H54 (cell line): ENCODE measurements at places on chromosomes 16 and 17.

DNA sequence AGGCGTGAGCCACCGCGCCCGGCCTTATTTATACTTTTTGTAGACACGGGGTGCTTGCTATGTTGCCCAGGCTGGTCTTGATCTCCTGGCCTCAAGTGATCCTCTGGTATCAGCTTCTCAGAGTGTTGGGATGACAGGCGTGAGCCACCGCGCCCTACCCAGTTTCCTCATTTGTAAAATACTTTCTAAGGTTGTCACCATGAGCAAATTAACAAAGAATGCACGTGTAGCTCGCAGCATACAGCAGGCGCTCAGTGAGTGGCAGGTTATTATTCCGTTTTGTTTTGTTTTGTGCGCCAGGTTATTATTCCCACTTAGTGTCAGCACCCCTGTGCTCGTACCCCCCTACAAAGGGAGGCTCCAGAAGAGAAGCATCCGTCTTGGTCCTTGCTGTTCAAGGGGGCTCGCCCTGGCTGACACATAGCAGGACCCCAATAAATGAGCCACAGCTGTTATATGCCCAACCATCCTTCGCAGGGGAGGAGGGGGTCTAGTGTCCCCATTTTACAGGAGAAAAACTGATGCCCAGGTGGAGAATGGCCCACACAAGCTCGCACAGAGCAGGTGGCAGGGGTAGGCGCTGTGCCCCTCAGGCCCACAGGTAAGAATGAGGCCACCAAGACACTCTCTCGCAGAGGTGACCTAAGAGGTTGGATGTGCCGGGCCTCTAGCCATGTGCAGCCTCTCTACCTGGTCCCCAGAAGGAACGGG is 686 bp upstream of the MIEF2 start:
- DNase-seq = peak; percentile 81

DNA sequence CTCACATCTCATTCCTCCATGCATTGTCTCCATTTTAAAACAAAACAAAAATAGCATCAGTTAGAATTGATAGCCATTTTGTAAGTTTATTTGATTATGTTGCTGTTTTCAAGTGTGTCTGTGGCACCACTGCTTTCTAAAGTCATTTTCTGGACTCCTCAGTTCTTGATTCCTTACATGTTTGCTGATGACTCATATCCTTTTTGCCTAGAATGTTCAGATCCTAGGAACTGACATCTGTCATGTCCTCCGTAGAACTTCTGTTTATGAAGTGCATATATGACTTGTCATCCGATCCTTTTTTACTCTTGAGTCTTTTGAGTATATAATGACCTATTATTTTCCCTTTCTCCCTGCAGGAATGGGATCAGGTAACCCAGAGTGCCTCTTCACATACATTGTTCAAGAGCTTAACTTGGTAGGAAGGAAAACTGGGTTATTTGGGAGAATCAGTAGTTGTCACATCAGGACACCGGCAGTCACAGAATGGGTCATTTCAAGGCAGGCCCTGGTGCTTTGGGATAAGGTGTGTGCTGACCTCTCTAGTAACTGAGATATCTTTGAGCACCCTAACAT is 69.2 kb downstream of the MAP2K4 start:
- DNase-seq = peak; percentile 4

DNA sequence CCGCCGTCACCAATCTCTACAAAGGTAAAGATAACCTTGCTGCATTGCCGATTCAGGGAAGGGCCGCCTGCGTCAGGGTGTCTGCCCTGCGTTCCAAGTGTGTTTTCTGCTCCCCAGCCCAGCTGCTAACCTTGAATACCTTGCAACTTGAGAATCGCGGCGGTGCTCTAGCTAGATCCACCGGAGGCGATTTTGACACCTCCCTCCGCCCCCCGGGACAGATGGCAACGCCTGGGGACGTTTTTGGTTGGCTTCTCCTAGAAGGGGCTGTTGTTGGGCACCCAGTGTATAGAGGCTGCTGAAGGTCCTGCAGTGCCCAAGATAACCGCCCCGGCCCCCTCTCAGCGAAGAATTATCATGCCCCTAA is 1.5 kb downstream of the HAPSTR1 start:
- no peak for DNase-seq

DNA sequence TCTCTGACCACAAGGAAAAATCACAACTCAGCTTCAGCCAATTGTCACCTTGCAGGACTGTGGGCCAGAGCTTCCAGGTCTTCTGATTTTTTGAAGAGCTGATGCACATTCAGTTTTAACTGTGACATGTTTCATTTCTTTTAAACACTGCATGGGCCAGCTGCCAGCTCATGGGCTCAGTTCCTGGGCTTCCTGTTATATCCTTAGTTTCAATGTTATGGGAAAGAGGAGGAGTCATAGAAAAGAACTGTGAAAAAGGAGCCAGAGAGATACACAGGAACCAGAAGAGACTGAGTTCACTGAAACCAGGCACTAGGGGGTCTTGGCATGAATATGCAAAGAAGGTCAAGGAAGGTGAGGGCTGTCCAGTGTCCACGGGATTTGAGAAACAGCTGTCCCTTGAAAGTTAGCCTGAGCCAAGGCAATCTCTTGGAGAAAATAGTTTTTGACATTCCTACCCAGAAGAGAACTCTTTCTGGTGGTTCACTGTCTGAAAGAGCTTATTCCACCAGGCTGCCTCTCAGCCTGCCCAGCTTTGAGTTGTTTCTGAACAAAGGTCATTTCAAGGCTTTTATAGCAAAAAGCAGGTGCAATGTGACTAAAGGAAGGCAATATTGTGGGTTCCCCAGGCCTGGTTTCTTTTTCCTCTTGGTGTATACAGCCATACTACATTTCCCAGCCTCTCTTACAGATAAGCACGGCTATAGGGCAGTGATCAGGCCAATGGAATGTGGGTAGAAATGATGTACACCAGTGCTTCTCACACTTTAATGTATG is 10.5 kb downstream of the PDILT start:
- DNase-seq = no peak

- no peak for DNase-seq
Measured at GRCh38 chr17:34178092-34178491, 77.0 kb upstream of the CCL2 start.

DNA sequence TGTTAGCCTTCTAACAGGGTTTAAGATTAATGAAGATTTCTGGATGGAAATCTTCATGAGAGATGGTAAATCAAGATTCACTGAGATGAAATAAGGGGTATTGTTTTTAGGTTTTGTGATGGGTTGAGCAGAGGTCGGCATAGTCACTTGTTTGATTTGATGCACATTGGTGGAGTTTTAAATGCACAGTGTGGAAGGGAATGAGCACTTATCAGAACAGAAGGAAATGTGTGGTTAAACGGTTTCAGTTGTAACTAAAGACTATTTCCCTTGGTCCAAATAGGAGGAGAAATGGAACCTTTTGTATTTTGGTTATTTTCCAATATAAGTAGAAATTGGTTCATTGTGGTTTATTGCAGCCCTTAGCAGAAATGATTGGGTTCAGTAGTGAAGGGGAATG is 34.1 kb downstream of the CBFB start:
- DNase-seq = no peak

- DNase-seq = no peak
Measured at GRCh38 chr16:59487067-59487466, 753.0 kb upstream of the GOT2 start.

DNA sequence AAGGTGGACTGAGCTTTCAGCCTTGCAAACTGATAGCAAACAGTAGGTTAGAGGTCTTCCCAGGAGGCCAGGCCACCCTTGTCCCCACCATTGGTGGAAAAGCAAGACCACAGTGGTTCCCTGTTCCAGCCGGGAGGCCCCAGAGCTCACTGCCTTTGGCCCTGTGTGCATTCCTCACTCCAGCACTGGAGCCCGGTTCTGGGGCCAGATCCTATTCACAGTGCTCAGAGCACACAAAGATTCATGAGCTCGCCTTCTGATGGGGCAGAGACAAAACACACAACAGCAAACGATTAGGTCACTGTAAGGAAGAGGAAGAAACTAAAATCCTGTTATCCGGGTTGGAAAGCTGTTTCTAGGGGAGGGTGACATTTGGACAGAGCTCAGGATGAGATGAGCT is 5.6 kb upstream of the PGS1 start:
- DNase-seq = no peak

DNA sequence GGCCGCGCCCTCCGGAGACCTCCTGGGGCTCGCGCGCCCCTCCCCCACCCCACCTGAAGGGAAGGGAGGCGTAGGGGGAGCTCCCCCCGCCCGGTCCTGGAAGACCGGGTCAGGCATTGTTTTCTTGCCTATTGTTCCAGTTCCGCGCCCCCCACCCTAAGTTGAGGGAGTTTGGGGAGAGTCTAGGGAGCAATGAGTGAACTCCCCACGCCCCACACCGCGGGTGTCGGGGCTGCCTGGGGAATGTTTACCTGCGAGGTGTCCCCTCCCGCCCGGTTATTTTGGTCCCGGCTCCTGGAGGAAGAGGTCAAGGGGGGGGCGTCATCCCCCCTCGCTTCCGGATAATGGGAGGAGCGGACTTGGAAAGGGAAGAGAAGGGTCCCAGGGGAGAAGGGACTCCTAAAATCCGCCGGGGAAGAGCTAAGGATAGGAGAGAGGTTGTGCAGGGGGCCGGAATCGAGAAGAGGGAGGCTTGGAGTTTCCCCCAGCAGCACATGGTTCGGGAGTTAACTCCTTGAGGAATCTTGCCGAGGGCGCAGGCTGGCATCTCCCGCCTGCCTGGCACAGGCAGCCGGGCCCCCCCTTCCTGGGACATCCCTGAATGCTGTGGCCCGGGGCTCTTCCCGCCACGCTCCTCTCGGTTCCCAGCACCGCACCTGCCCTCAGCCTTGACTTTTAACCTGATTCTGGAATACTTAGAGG is 881 bp downstream of the MLLT6 start:
- no peak for DNase-seq

DNA sequence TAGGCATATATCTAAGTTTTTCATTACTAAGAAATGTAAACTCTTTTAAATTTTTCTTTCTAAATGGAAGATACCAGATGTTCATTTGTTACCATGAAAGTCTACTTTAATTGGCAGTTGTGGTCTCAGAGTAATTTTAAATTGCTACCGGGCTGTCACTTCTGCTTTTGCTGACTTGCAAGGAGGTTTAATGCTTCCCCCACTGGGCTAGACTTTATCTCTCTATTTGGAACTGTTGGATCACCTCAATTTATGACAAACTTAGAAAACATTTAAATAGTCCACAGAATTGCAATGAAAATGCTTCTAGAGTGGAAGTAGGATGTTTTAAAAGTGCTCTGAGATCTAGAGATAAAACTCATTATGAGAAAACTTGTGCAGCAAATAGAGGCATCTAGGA is 479.8 kb upstream of the GOT2 start:
- no peak for DNase-seq

DNA sequence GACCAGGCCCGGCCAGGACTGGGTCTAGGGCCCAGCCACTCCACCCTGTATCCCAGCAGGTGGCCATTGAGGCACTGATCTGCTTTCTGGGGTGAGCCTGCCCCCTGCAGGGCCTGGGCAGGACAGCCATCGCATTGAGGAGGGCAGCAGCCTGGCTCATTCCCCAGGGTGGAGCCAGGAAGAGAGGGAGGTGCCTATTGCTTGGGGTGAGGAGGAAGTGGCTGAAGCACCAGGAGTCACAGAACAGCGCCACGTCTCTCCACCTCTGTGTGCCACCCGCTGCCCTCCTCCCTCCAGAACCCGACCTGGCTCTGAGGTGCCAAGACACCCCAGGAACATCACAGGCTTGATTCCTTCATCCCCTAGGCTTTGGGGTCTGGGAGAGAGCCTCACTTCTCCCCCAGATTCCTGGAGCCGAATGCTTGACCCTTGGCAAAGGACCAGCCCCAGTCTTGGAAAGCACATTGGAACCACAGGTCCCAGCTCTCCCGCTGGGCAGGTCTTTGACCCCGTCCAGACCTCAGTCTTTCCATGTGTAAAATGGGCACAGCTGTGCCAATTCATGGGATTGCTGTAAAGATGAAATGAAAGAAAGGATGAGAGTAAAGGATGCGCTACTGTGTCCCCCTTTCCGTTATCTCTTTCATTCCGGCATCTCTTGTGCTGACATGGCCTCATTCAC is 7.2 kb upstream of the KRT36 start:
- DNase-seq = peak; percentile 91

- no peak for DNase-seq
Measured at GRCh38 chr16:67198238-67198734, 645 bp upstream of the ELMO3 start.

GRCh38 chr16:25038239-25038954 is 23.2 kb upstream of the ARHGAP17 start:
- no peak for DNase-seq

- DNase-seq = no peak
Measured at GRCh38 chr16:73213732-73214455, 166.0 kb upstream of the ZFHX3 start.

DNA sequence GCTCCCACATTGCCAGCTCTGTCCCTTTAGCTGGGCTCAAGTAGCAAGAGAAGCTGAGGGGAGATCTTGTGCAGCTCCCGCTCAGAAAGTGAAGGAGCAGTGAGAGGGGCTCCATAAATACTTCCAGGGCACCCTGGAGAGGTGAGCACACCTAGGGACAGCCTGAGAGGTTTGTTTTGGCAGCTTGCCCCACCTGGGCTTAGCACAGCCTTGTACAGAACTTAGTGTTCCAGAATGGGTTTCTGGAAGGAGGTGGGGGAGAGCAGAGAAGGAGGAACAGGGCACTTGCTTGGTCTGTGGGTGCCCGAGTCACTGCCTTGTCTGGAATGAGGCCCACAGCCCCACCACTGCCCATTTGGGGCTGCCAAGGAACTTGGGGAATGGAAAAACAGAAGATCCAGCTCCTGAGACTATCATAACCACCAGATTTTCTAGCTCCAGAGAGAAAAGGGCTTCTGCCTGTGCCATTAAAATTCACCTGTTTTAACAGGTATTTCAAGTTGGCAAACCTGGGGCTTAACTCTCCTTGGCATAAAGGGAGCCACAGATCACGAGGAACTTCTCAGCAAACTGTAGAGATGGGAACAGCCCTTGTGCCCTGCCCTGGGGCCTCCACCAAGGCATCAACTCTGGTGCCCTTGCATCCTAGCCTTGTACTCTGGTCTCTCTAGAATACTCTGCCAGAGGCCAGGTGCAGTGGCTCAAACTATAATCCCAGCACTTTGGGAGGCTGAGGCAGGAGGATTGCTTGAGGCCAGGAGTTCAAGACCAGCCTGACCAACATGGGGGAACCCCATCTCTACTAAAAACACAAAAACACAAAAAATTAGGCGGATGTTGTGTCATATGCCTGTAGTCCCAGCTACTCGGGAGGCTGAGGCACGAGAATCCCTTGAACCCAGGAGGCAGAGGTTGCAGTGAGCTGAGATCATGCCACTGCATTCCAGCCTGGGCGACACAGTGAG is 1.9 kb downstream of the PRR15L start:
- no peak for DNase-seq

DNA sequence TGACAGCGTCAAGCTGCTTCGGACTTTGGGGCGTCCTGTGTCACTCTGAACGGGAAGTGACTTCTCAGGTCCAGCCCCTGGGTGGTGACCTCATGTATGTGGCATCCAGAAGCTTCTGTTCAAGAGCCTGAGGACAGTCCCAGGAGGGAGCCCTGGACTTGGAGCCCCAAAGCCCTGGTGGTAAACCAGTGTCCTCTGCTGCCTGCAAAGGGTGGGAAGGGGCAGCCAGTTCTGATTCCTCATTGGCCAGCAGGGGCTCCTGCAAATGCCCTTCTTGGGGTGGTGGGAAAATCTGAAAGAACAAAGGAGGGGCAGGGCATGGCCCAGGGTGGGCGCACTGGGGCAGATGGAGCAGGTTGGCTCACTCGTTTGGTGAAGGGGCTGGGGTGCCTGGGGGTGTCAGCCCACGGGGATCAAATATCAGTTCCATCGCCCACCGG is 1.6 kb downstream of the OSGIN1 start:
- DNase-seq = peak; percentile 63

GRCh38 chr17:49443862-49444261 is 29.2 kb upstream of the PHB1 start:
- DNase-seq = no peak

GRCh38 chr16:56613706-56614105 is 5.3 kb downstream of the MT2A start:
- no peak for DNase-seq
